ENCODE measurements at places on chromosomes 16 and 17. TPM values are rescaled to one million over a fixed set of nuclear protein-coding genes. Genes with fewer than 3 reads are reported as not detected.

ZNF75A gene
- 11.6 TPM for total RNA-seq

TPSAB1 gene
- total RNA-seq = not detected

TMC5 gene
- total RNA-seq = not detected

MT1G gene
- 1.6 TPM for total RNA-seq

CTRB2 gene
- total RNA-seq = not detected

CES4A gene
- 0.45 TPM for total RNA-seq

KRT34 gene
- 0.89 TPM for total RNA-seq

BAHCC1 gene
- total RNA-seq = 8.4 TPM

CHST4 gene
- under 0.01 TPM for total RNA-seq

TBC1D3C gene
- total RNA-seq = not detected

CMTM3 gene
- 25.1 TPM for total RNA-seq

CD300LB gene
- total RNA-seq = not detected

RASD1 gene
- total RNA-seq = 0.84 TPM

SLC52A1 gene
- not detected for total RNA-seq

ZP2 gene
- total RNA-seq = not detected

APOBR gene
- not detected for total RNA-seq

LGALS9B gene
- total RNA-seq = not detected

MEIOB gene
- not detected for total RNA-seq

RASL10B gene
- 5.1 TPM for total RNA-seq

DUXB gene
- not detected for total RNA-seq

MARVELD3 gene
- not detected for total RNA-seq

CLDN7 gene
- 11.3 TPM for total RNA-seq

CLEC3A gene
- not detected for total RNA-seq

SLC4A1 gene
- not detected for total RNA-seq

ERN1 gene
- 3.5 TPM for total RNA-seq

CBLN1 gene
- total RNA-seq = not detected

PRSS22 gene
- total RNA-seq = not detected

MGAT5B gene
- 0.50 TPM for total RNA-seq

GUCY2D gene
- not detected for total RNA-seq

WIPI1 gene
- 92.6 TPM for total RNA-seq

MT1F gene
- total RNA-seq = not detected

ABCA3 gene
- total RNA-seq = 0.34 TPM

TBC1D24 gene
- 9.9 TPM for total RNA-seq

LDHD gene
- total RNA-seq = 0.34 TPM

HIC1 gene
- total RNA-seq = 26.4 TPM

PEMT gene
- total RNA-seq = 75.4 TPM

HCRT gene
- total RNA-seq = not detected

CTRB1 gene
- not detected for total RNA-seq

PIK3R5 gene
- total RNA-seq = not detected

CCL8 gene
- total RNA-seq = not detected

MT4 gene
- total RNA-seq = not detected

SEPTIN1 gene
- 0.15 TPM for total RNA-seq

DNAAF8 gene
- total RNA-seq = 0.30 TPM
